Lower lobe of right lung (tissue), 2 donors: ENCODE measurements at places on chromosomes 16 and 17. TPM values are rescaled to one million over a fixed set of nuclear protein-coding genes. Genes with fewer than 3 reads are reported as not detected.

BCAR1 gene
- total RNA-seq: 65.1 TPM

ZSCAN10 gene
- total RNA-seq: not detected

TBX6 gene
- 1.6 TPM for total RNA-seq

TMC5 gene
- total RNA-seq: 62.1 TPM

ITGAD gene
- 0.62 TPM for total RNA-seq

TM4SF5 gene
- total RNA-seq: not detected

KCNG4 gene
- not detected for total RNA-seq

TSR1 gene
- total RNA-seq: 18.8 TPM

CTRB2 gene
- total RNA-seq: 0.44 TPM

DNA sequence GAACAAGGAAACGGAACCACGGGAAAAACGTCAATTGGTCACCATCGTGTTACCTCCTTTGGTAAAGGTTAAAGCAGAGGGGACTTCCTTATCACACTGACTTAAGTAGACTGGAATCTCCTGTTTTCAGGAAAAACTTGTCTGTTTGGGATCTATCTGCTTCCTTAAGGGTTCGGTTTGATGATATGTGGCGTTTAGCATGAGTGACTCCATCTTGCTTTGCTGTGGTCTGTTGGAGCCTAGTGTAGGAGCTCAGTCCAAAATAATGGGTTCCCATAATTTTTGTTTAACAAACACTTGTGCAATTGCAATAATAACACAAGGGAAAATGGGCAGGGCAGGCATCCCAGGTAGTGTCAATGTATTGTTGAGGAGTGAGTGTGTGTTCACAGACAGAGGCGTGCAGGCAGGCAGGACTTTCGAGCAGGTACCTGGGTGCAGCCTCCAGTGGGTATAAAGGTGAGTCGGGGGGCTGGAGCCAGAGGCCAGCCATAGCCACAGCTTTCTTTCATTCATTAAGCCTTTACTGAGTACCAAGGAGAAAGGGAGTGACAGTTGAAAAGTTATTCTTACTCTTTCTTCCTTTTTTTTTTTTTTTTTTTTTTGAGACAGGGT is 4.3 kb upstream of the ENGASE start:
- H3K4me3 ChIP-seq: no peak overlapping the region
- H3K27ac ChIP-seq: no peak overlapping the region
- DNase-seq: peak; percentile 19
- no peaks in the 10 kb centered on the region for H3K27me3 ChIP-seq

GRCh38 chr16:57060323-57061083 is 31.9 kb upstream of the CPNE2 start:
- peak overlapping the region; percentile 74 for H3K27ac ChIP-seq
- peaks cover 26% of the 10 kb centered on the region for H3K36me3 ChIP-seq
- peaks cover 20% of the 10 kb centered on the region for H3K4me1 ChIP-seq
- H3K4me3 ChIP-seq: no peak overlapping the region
- no peak for DNase-seq

GRCh38 chr17:18250259-18250658 is 8.3 kb downstream of the FLII start:
- H3K4me1 ChIP-seq: peaks cover 18% of the 10 kb centered on the region
- no peak overlapping the region for H3K4me3 ChIP-seq
- H3K27me3 ChIP-seq: no peaks in the 10 kb centered on the region
- no peak for DNase-seq
- H3K27ac ChIP-seq: no peak overlapping the region
- H3K36me3 ChIP-seq: peaks cover 99% of the 10 kb centered on the region

- H3K27me3 ChIP-seq: peaks cover 11% of the 10 kb centered on the region
- H3K36me3 ChIP-seq: peaks cover 4% of the 10 kb centered on the region
- no peak overlapping the region for H3K27ac ChIP-seq
Observed at GRCh38 chr17:38512473-38513058, 84.3 kb downstream of the ARHGAP23 start.

DNA sequence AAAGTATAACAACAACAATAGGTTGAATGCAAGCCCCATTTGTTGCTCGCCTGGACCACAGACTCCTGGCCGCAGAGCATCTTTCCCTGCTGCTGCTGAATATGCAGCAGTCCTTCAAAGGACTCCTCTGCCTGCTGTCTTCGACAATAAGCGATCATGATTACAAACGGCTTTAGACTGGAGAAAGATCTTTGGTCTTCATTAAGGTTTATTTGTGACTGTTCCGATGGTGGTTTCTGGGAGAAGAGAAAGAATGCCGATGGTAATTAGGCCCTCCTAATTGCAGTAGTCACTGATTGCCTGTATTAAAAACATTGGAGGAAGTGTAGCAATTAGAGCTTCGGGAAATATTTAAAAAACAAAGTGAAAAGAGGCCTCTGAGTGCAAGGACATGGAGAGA is 138.2 kb downstream of the CACNG3 start:
- H3K4me3 ChIP-seq: no peak overlapping the region
- no peak overlapping the region for H3K27ac ChIP-seq
- peaks cover 2% of the 10 kb centered on the region for H3K27me3 ChIP-seq
- no peaks in the 10 kb centered on the region for H3K4me1 ChIP-seq

- no peaks in the 10 kb centered on the region for H3K27me3 ChIP-seq
- H3K4me3 ChIP-seq: no peak overlapping the region
- H3K36me3 ChIP-seq: no peaks in the 10 kb centered on the region
- no peak for DNase-seq
- no peak overlapping the region for H3K27ac ChIP-seq
Observed at GRCh38 chr16:4141604-4142003, 25.4 kb upstream of the ADCY9 start.

DNA sequence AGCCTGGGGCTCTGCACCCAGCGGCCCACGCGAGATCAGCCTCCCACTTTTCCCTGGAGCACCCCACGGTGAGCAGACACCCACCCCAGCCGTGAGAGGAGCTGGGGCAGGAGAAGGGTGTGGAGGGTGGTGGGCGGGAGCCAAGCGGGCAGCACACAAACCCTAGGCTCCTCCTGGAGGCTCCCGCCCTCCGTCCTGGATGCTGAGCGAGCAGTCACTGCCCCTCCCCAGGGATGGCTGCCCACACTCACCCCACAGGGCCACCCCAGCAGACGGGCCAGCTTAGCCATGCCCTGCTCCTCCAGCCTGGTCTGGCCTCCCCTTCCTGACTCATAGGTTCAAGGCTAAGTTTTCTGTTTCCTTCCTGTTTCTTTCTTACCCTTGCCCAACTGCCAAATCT is 15.7 kb upstream of the ABCC3 start:
- H3K27ac ChIP-seq: no peak overlapping the region
- H3K36me3 ChIP-seq: no peaks in the 10 kb centered on the region
- H3K4me1 ChIP-seq: no peaks in the 10 kb centered on the region
- H3K4me3 ChIP-seq: no peak overlapping the region

DNA sequence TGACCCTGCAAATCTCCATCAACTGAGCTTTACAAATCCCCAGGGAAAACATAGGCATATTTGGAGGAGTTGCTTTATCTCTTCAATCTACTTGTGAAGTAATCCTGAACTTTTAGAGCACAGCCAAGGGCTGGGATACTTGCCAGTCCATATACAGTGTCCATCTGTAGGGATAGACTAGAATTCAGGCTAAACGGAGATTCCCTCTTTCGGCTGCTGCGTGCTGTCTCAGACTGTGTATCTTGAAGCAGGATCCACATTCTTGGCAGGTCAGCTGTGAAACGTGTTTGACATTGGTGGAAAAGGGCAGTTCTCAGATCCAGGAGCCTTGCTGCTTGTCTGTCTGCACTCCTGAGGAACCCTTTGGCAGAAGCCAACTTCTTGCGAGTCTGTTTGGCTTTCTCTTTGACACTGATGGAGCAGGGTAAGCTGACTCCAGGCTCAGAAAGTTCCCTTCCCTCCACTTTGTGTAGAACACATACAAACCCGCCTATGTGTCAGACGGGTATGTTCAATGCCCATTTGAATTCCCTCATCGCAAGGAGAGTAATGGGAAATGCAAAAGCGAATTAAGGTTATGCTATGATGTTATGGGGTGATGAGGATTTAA is 221.8 kb downstream of the MAP2K4 start:
- no peak for DNase-seq
- H3K4me1 ChIP-seq: no peaks in the 10 kb centered on the region

GRCh38 chr17:22171631-22172030 is 479.3 kb downstream of the KCNJ18 start:
- no peaks in the 10 kb centered on the region for H3K27me3 ChIP-seq
- no peaks in the 10 kb centered on the region for H3K36me3 ChIP-seq
- DNase-seq: no peak
- H3K4me3 ChIP-seq: no peak overlapping the region
- no peaks in the 10 kb centered on the region for H3K4me1 ChIP-seq

DNA sequence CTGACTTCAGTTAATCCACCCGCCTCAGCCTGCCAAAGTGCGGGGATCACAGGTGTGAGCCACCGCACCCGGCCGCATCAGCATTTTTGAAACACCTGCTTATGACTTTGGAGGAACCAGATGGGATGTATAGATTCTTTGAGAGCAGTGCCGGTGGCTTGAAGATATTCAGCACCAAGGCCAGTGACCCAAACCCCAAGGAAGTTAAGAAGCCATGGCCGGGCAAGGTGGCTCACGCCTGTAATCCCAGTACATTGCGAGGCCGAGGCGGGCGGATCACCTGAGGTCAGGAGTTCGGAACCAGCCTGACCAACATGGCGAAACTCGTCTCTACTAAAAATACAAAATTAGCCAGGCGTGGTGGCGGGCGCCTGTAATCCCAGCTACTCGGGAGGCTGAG is 43.9 kb downstream of the TRARG1 start:
- no peak overlapping the region for H3K27ac ChIP-seq
- no peaks in the 10 kb centered on the region for H3K36me3 ChIP-seq
- peaks cover 4% of the 10 kb centered on the region for H3K27me3 ChIP-seq
- H3K4me1 ChIP-seq: no peaks in the 10 kb centered on the region
- DNase-seq: peak; percentile 28

GRCh38 chr17:17982801-17983200 is 10.1 kb downstream of the DRC3 start:
- no peak overlapping the region for H3K27ac ChIP-seq
- no peaks in the 10 kb centered on the region for H3K36me3 ChIP-seq
- H3K27me3 ChIP-seq: no peaks in the 10 kb centered on the region
- no peak for DNase-seq

GRCh38 chr17:74754832-74755231 is 6.4 kb downstream of the NHERF1 start:
- DNase-seq: no peak
- peaks cover 63% of the 10 kb centered on the region for H3K4me1 ChIP-seq

- no peak overlapping the region for H3K27ac ChIP-seq
- peaks cover 24% of the 10 kb centered on the region for H3K4me1 ChIP-seq
- no peaks in the 10 kb centered on the region for H3K27me3 ChIP-seq
- H3K36me3 ChIP-seq: no peaks in the 10 kb centered on the region
- no peak overlapping the region for H3K4me3 ChIP-seq
Observed at GRCh38 chr16:85372627-85373372, 240.3 kb upstream of the GSE1 start.

GRCh38 chr17:1153795-1154546 is 25.8 kb downstream of the ABR start:
- DNase-seq: peak; percentile 61
- H3K4me3 ChIP-seq: no peak overlapping the region
- H3K27me3 ChIP-seq: no peaks in the 10 kb centered on the region
- H3K4me1 ChIP-seq: peaks cover 15% of the 10 kb centered on the region

- peaks cover 13% of the 10 kb centered on the region for H3K36me3 ChIP-seq
- peaks cover 43% of the 10 kb centered on the region for H3K4me1 ChIP-seq
- H3K27ac ChIP-seq: peak overlapping the region; percentile 95
- H3K27me3 ChIP-seq: no peaks in the 10 kb centered on the region
- no peak for DNase-seq
Observed at GRCh38 chr16:30895627-30896260, 670 bp upstream of the CTF1 start.

GRCh38 chr17:17077861-17078732 is 35.8 kb downstream of the MPRIP start:
- H3K4me1 ChIP-seq: peaks cover 86% of the 10 kb centered on the region
- peaks cover 38% of the 10 kb centered on the region for H3K36me3 ChIP-seq
- H3K4me3 ChIP-seq: no peak overlapping the region
- peak; percentile 38 for DNase-seq
- no peaks in the 10 kb centered on the region for H3K27me3 ChIP-seq
- peak overlapping the region; percentile 20 for H3K27ac ChIP-seq

DNA sequence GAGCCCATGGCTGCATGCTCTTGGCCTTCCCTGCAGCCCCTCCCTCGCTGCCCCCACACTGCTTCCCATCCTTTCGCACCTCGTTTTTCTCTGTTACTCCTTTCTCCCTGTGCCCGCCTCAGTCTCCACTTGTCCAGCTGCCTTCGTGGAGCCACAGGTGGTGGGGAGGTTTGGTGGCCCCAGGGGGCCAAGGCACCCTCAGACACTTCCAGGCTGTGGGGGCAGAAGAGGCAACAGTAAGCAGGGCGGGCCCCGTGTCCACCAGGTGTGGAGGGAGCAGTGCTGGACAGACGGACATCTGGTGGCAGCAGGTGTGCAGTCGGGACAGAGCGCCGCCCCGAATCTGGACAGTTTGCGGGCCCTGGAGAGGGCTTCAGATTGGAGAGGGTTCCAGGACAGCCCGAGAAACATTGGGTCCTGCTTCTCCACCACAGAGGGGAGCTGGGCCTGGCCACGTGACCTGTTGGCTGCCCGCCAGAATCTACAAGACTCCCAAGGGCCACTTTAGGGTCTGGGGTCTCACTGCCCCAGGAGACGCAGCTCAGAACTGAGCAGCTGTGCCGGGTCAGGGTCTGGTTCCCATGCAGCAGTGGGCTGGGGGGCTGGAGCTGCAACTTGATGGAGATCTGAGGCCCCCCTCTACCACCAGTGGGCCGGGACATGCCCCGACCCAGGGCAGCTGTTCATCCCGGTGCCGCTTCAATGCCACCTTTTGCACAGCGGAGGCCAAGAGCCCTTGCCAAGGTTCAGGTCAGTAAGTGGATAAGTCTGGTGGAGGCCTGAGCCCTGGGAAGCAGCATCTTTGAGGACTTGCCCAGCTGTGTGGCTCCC is 22.8 kb downstream of the BAHCC1 start:
- no peaks in the 10 kb centered on the region for H3K36me3 ChIP-seq
- peak overlapping the region; percentile 65 for H3K27ac ChIP-seq
- no peak overlapping the region for H3K4me3 ChIP-seq
